ENCODE measurements at places on chromosomes 6 and 20. TPM values are rescaled to one million over a fixed set of nuclear protein-coding genes. Genes with fewer than 3 reads are reported as not detected.

The TFAP2D gene
- total RNA-seq: not detected

The C20orf141 gene
- not detected for total RNA-seq

GRCh38 chr20:23349338-23350195 lies 1.0 kb upstream of the NXT1 start:
- peak; percentile 90 for DNase-seq

- DNase-seq: no peak
Observed at GRCh38 chr6:166718516-166718915, 91.5 kb upstream of the RPS6KA2 start.

The STX11 gene
- total RNA-seq: 0.96 TPM

- no peak for DNase-seq
Observed at GRCh38 chr6:167664678-167665660, 161.7 kb upstream of the AFDN start.

GRCh38 chr6:163284151-163284550 lies 130.4 kb upstream of the QKI start:
- DNase-seq: peak; percentile 77
